ENCODE measurements at places on chromosomes 11 and 22.

- DNase-seq, result no peak
Observed at GRCh38 chr22:24728790-24729637, 45.5 kb downstream of the PIWIL3 start.

GRCh38 chr22:32708830-32709229 is 92.7 kb upstream of the TIMP3 start:
- no peak for DNase-seq

DNA sequence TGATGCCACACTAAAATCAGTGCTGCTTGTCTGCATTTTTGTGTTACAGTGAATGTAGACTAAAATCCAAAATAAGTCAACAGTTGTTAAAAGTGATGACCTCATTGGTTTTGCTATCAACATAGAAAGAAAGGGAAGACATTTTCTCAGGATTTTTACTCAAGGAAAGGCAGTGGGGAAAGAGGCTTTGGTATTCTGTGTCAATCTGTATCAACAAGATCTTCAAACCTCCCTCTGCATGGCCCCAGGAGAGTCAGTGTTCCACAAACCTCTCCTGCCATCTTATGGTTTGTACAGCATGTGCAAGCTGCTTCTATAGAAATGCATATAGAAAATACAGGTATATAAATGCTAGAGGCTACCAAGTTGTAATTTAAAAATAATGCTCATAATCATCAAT is 13.8 kb upstream of the OR51M1 start:
- no peak for DNase-seq

- DNase-seq, result no peak
Observed at GRCh38 chr11:79393362-79394043, 47.3 kb downstream of the TENM4 start.

- DNase-seq, result no peak
Observed at GRCh38 chr11:2229713-2230297, 40.6 kb downstream of the ASCL2 start.

DNA sequence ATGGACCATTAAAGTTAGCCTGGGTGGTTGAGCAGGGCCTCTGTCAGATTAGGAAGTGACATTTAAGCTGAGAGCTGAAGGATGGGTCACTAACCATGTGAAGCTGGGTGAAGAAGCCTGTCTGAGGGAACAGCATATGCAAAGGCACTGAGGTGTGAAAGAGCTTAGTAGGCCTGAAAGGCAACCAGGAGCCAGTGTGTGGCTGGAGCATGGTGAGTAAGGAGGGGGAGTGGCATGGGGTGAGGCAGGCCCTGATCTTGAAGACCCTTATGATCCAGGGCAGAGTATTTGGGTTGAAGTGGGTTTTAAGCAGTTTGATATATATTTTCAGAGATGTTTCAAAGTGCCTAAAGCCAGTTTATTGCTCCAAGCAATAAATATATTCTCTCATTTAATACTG is 48.8 kb downstream of the PARVA start:
- DNase-seq, result no peak

GRCh38 chr11:80146232-80146631 is 705.4 kb upstream of the TENM4 start:
- no peak for DNase-seq

DNA sequence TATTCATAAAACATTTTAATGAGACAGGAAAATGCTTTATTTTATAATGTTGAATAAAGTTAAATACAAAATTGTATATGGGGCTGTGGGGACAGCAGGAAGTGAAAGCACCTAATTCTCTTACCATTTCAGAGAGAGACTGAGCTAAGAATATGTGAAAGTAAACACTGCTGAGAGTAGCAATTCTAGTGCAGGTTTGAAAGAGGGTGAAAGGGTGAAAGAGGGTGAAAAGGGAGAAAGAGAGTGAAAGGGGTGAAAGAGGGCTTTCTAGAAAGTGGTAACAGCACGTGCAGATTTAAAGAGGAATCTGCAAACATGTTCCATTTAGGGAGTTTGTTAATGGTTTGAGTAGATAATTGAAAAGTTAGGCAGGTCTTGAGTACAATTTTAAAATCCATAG is 652.0 kb upstream of the CCDC90B start:
- no peak for DNase-seq

DNA sequence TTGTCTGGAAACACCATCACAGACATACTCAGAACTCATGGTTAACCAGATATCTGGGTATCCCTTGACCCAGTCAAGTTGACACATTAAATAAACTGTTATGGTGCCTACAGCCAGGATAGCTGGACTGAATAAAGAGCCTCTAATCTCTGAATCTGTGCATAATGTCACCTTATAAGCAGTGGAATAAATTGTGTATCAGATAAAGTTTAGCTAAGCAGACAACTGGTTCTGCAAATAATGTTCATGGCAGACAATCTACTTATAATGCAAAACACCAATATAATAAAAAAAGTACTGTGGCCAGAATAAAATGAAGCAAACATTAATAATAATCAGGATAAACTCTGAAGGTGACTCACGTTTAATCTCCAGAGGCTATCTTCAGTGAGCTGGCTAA is 628.5 kb upstream of the FAT3 start:
- DNase-seq, result no peak

DNA sequence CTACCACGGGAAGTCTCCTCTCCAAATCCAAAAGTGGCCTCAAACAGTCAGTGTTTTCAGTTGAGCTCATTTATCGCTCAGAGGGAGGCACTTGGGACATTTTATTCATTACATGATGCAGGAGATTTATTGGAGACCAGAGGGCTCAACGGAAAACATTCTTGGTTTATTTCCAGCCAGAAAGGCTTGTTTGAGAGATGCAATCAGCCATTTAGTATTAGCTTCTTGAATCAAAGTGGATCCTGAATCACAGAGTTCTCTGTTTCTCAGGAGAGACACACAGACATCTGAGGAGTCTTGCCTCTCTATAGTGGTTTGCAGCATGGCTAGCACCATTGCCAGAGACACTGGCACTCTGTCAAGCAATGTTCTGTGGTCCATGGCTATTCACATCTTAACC is 31.5 kb downstream of the CD44 start:
- no peak for DNase-seq

GRCh38 chr11:120432056-120433018 is 79.2 kb upstream of the GRIK4 start:
- DNase-seq, result peak; percentile 17

DNA sequence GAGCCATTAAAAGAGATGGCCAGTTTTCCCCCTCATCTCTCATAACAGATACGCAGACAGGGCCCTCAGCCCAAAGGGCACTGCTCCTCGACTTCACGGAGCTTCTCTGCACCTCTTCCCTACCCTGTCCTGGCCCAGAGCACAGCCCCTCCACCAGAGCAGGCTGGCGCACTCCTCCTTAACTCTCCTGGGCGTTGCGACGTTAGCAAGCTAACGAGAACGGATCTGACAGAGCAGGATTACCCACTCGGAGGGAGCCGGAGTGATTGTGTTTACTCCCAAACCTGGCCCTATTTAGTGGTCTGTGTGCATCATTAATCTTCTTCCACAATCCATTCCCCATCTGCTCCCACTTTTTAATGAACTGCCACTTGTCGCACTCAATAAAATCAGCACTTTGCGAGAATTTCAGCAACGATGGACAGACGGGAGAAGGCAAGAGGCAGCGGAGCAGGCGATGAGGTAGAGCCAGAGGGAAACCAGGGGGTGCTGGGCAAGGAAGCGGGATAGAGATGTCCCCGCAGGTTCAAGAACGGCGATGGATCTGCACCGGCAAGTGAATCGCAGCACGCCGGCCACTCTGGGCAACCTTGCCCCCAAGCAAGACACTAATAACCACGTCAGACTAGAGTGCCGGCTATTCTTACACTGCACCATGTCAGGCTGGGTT is 159.4 kb downstream of the BUD13 start:
- DNase-seq, result no peak

GRCh38 chr11:105610871-105611571 is 1.1 kb downstream of the GRIA4 start:
- DNase-seq, result no peak

DNA sequence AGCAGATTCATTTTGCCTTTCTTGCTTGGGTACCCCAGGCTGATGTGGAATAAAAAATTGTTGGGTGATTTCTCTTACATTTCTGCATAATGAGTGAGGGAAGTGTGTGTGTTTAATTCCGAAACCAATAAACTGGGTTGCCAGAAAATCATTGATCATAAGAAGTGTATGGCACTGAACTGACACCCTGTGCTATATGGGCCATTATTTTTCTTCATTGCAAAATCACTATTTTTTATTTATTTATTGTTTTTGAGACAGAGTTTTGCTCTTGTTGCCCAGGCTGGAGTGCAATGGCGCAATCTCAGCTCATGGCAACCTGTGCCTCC is 14.6 kb upstream of the HIKESHI start:
- DNase-seq, result no peak

DNA sequence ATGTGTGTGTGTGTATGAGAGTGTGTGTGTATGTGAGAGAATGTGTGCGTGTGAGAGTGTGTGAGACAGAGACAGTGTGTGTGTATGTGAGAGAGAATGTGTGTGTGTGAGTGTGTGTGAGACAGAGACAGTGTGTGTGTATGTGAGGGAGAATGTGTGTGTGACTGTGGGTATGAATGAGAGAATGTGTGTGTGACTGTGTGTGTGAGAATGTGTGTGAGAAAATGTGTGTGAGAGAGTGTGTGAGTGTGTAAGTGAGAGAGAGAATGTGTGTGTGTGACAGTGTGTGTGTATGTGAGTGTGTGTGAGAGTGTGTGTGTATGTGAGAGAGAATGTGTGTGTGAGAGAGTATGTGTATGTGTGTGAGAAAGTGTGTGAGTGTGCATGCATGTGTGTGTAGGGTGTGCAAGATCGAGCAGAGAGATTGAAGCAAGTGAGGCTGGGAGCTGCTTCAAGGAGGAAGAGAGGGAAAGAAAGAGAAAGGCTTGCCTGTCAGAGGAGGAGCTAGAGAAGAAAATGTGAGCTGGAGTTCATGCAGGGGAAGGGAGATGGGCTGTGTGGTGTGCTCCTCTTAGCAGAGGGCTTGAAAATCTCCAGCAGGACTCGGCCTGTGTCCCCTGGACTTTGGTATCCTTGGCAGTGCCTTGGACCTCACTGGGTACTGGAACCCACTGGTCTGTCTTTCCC is 27.7 kb upstream of the TP53I11 start:
- DNase-seq, result no peak

- peak; percentile 37 for DNase-seq
Observed at GRCh38 chr11:47524291-47524874, 28.5 kb downstream of the CELF1 start.

DNA sequence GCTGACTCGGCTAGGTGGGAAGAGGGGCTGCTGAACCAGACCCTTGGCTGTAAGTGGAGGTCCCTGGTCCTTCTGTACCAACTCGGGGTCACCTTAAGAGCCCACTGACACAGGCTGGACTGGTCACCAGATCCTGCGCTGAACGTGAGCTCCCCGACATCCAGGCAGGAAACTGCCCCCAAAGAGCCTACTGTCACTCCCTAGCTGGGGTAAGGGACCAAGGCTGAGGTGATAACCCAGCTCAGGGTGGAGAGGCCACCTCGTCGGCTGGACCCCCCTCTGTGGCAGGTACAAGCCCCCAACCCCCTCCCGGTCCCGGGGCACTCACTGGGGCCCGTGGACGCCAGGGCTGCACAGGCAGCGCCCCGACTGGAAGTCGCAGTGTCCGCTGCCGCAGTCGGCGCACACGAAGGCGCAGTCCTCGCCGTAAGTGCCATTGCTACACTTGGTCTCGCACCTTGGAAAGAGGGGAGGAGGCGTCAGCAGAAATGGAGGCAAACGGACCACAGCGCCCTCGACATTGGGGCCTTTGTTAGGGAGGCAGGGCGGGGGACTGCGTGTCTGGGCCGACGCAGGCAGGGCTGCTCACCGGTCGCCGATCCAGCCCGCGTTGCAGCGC is 7.4 kb downstream of the SCARF2 start:
- DNase-seq, result no peak

- DNase-seq, result no peak
Observed at GRCh38 chr11:11589437-11589836, 32.4 kb downstream of the GALNT18 start.
